T-helper 17 cell (primary cell): ENCODE measurements at places on chromosomes 5 and 9.

DNA sequence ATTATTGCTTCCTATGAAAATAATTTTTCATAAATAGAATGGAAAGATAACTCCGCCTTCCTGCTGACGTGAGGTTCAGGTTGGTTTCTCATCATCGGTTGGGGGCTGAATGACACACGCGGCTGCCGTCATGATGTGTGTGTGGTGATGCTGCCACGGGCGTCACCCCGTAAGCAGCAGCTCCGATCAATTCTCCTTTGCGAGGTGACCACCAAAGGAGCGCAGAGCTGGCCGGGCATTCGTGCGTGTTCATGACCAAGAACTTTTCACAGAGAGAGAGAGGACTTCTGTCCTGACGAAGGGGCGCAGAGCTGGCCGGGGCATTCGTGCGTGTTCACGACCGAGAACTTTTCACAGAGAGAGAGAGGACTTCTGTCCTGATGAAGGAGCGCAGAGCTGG, 30.3 kb downstream of the SURF6 start:
- no peak overlapping the region for H3K4me3 ChIP-seq
- peaks cover 2% of the 10 kb centered on the region for H3K36me3 ChIP-seq
- H3K27me3 ChIP-seq, result peaks cover 44% of the 10 kb centered on the region
- no peak for DNase-seq

- H3K4me1 ChIP-seq, result no peaks in the 10 kb centered on the region
- H3K36me3 ChIP-seq, result peaks cover 2% of the 10 kb centered on the region
- no peak for DNase-seq
- H3K4me3 ChIP-seq, result no peak overlapping the region
- H3K27me3 ChIP-seq, result peaks cover 5% of the 10 kb centered on the region
Measured at GRCh38 chr9:133999851-134000265, 7.7 kb upstream of the VAV2 start.

- H3K27ac ChIP-seq, result no peak overlapping the region
- H3K27me3 ChIP-seq, result peaks cover 20% of the 10 kb centered on the region
- H3K4me3 ChIP-seq, result no peak overlapping the region
- DNase-seq, result no peak
- H3K36me3 ChIP-seq, result no peaks in the 10 kb centered on the region
- H3K4me1 ChIP-seq, result no peaks in the 10 kb centered on the region
Measured at GRCh38 chr5:102713682-102714231, 41.3 kb upstream of the PAM start.

GRCh38 chr9:122327175-122327574, 43.6 kb upstream of the PTGS1 start:
- H3K27me3 ChIP-seq, result no peaks in the 10 kb centered on the region
- H3K4me3 ChIP-seq, result no peak overlapping the region
- H3K27ac ChIP-seq, result no peak overlapping the region
- DNase-seq, result no peak

GRCh38 chr9:20473515-20474013, 148.7 kb downstream of the MLLT3 start:
- H3K27ac ChIP-seq, result no peak overlapping the region
- no peaks in the 10 kb centered on the region for H3K36me3 ChIP-seq
- no peak for DNase-seq
- H3K4me1 ChIP-seq, result peaks cover 23% of the 10 kb centered on the region
